ENCODE measurements at places on chromosomes 3 and 15.

DNA sequence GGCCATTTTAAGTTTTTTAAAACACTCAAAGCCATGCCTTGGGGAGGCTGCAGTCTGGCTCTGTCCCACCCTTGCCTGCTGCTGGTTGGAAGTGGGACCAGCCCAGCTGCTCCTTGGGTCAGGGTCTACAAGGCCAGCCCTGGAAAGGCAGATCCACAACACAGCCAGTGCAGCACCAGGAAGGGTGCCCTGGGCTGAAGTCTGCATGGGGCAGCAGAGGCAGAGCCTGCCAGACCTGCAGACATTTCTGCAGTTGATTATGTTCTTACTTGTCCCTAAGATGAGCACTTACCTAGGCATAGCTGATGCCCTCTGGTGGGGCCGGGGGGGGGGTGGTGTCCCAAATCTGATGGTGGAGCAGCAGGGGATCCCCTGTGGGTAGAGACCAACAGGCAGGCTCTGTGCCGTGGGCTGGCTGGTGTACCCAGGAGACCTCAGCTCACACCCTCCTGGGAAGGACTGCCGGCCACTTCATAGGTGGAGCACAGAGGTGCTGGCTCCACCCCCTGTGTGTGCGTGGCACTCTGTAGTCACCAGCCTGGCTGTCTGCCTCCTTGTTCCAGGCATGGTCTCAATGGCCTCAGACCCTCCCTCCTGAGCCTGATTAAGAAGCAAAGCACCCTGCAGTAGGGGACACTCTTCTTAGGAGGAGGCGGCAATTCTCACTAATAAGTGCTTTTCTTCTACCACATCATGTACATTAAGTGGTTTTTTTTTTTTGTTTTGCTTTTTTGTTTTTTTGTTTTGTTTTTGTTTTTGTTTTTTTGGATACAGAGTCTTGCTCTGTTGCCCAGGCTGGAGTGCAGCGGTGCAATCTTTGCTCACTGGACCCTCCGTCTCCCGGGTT is 97.4 kb upstream of the KLF13 start:
- no peak for DNase-seq

GRCh38 chr15:64193971-64194370 is 31.1 kb upstream of the PPIB start:
- no peak for DNase-seq

DNA sequence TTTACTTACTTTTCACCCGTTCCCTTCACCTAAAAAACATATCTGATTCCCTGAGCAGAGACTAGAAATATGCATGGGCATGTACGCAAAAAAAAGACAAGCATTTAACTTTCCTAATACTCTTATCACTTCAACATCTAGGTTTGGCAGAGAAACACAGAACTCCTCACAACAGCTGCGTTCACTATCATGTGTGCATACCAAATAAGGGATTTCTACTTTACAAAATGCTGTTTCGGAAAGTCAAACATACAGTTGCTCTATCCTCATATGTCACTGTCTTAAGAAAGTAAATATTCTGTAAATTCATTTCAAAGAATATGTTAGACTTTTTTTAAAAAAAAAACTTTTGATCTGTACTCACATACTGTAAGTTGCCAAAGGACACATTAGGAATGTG is 65.1 kb upstream of the CBLB start:
- DNase-seq: no peak

DNA sequence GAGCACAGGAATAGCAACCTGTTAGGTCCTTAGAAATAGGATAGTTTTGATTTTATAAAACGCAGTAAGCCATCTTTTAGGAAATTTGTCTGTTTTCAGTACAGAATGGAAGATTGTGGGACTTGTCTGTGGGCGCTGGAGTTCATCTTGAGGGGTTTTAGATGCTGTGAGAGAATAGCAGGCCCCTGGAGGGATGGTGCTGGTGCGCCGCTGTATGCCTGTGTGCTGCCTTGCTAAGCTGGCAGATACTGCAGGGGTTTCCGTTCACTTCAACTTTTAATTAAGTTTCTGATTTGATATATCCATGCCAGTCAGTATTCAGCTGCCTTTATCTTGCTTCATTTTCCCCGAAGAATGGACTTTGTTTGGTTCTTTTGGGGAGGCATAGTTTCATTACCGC is 4.2 kb downstream of the CACNA2D3 start:
- DNase-seq: no peak

DNA sequence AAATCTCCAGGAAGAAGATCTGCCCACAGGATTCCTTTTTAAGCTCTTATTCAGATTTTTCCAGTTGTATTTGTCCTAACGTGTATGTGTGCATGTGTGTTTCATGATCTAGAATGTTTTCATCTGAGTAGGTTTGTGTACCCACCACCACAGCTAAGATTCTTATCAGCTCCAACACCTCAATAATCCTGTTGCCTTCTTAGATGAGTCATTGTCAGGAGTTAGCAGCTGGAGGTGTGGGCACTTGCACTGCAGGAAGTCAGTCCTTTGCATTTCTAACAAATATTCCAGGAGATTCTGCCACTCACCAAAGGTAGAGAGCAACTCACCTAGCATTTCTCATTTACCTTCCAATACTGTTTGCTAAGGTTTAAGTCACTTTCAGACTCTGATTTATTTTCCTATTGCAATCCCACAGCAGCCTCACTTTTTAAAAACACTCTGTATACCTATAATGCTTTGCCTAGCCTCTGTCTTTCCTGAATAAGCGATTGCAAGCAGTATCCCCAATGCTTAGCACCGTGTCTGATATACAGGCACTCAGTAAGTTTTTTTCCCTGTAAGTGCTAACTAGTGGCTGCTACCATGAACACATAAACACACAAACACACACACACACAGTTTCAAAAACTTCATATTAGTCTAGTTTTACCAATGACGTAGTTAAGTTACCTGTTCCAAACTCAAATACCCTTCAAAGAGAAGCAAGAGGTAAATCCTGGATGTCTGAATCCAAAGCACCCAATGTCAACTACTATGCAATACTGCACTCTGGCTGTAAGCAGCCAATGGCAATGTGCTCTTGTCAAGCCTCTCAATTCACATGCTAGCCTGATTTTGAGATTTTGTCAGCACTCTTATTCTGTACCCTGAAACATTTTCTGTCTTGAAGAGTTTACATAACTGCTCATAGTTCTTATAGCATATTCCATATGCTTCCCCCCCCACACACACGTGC is 713.5 kb upstream of the LMCD1 start:
- DNase-seq: no peak

DNA sequence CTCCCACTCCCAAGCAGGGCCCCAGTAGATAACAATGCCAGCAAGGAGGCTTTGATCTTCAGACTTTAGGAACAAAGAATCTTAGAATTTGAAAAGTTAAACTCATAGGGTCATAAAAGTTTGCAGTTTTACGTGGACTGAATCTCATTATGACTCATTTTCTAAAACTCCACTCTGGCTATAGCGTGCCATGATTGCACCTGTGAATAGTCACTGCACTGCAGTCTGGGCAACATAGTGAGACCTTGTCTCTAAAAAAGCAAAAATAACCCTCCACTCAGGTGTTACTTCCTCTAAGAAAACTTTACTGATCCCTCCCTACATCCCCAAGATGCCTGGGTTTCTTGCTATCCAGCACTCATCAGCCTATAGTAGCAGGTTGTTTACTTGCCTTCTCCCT is 104.5 kb downstream of the IL20RB start:
- DNase-seq: no peak

GRCh38 chr3:63656786-63657185 is 4.3 kb downstream of the SNTN start:
- DNase-seq: no peak

- DNase-seq: no peak
These were observed 161.0 kb downstream of the ARRDC4 start for GRCh38 chr15:98121536-98121935.

- no peak for DNase-seq
These were observed 211.6 kb downstream of the MAGI1 start for GRCh38 chr3:65827076-65827475.

DNA sequence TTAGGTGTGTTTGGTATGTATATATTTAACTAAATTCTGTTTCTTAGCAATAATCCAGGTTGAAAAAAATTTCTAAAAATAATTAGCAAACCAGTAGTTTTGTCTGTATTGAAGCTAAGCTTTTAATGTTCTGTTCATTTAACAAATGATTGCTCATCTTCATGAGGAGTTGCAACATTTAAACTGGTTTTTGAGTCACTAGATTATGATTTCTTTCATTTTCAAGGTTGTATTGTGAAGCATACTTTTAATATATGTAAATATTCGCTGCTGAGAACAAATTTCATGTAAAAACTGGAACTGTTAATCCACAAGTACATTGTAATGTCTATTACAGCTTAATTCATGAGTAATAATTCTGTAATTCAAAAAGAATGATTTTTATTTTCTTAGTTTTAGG is 192.7 kb downstream of the MBNL1 start:
- DNase-seq: no peak

DNA sequence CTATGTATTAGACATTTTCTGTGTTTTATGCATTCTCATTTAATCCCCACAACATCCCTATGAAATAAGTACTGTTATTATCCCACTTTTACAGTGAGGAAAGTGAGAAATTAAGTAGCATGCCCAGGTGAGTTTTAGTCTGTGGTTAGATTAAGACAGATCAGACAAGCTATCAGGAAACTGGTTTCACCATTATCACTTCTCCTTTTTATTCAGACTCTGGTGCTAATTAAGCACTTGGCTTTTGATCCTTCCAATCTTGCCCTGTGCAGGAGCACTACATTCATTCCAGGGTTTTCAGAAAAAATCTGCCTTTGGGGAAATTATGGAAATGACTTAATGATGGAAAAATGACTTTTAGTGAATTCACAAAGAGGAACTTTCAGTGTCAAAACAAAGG is 115.2 kb downstream of the TMEM108 start:
- DNase-seq: no peak

DNA sequence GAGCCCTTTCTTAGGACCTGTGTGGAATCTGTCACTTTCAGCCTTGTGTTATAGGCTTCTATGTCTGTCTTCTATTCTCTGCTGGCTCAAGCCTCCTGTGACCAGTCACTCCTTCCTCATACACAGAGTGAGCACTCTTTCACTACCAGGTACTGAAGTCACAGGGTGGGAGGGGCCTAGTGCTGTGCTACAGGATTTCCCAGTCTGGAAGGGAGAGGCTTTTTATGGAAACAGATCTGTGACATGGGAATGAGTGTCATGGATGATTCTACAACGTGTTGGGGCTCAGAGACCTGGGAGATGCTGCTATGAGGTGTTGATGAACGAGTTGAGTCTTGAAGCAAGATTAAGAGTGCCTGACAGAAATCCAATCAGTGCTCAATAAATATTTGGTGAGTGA is 100.5 kb downstream of the PDCD6IP start:
- no peak for DNase-seq

- DNase-seq: no peak
These were observed 5.3 kb upstream of the VIPR1 start for GRCh38 chr3:42497009-42497731.

DNA sequence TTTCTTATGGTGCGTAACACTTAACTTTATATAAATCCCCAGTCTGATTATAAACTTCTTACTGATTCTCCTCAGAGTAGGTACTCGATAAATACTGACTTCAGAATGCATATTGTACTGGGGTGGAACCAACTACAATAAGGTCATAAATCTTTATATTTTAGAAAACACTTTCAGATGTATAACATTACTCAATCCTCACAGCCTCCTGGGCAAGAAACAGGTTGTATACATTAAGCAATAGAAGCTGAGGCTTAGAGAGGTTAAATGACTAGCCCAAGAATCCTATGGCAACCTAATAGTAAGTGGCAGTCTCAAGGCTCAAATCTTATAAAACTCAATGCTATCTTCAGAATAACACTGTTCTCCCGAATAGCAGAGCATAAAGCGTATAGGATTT is 9.1 kb downstream of the VPS13C start:
- DNase-seq: no peak

GRCh38 chr3:27721717-27722564 is at the start of gene EOMES:
TSS of gene EOMES (minus strand) at chr3:27722323. CDS start at chr3:27722294, 29 bp downstream.
- DNase-seq: no peak

DNA sequence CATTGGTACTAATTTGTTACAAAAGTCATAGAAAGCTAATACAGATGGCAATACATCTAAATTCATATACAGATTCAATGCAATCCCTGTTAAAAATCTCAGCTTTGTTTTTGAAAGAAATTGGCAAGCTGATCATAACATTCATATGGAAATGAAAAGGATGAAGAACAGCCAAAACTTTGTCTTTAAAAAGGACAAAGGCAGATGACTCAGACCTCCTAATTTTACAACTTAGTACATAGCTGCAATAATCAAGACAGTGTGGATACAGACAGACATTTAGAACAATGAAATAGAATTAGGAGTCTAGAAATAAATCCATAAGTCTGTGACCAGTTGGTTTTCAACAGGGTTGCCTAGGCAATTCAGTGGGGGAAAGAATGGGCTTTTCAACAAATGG is 63.3 kb downstream of the AQP9 start:
- no peak for DNase-seq

DNA sequence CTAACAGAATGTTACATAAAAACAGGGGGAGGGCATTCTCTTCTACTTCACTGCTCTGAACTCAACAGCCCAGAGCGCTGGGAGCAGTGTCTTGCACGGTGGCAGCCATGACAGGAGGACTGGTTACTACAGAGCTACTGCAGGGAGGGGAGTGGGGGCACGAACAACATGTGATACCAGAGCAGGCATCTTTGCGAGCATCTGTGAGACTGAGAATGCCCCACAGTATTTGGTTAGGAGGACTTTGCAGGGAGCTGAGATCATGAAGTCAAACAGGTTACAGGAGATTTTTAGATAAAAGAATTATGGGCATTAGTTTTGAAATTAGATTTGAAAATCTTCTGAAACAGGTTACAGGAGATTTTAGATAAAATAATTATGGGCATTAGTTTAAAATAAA is 58.8 kb upstream of the GOLGA8B start:
- no peak for DNase-seq

DNA sequence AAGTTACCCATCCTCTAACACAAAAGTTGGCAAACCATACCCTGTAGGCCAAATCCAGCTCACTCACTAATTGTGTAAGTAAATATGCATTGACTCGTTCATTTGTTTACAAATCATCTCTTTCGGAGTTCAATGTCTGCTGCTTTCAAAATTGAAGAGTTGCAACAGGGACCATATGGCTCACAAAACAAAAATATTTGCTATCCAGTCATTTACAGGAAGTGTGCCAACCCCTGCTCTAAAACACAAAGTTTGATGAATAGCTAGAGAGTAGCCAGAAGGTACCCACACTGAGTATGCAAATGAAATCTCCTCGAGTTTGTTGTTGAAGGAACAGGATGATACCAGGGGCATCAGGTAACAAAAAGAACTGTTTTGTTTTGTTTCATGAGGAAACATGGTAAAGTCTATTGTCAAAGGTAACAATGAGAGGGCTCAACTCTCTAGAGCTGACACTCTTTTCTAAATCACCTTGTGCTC is 236.2 kb upstream of the THBS1 start:
- no peak for DNase-seq

GRCh38 chr15:39597751-39598185 is 16.9 kb downstream of the THBS1 start:
- DNase-seq: no peak
